ENCODE measurements at places on chromosomes 6 and 20. TPM values are rescaled to one million over a fixed set of nuclear protein-coding genes. Genes with fewer than 3 reads are reported as not detected.
A peak's percentile ranks its signal among the peaks of the same experiment; 100 is the strongest.

GRCh38 chr6:119467488-119468081 is 118.0 kb upstream of the MAN1A1 start:
- DNase-seq, result no peak

GRCh38 chr20:30963591-30963990 is 293.9 kb upstream of the DEFB115 start:
- DNase-seq, result no peak

DNA sequence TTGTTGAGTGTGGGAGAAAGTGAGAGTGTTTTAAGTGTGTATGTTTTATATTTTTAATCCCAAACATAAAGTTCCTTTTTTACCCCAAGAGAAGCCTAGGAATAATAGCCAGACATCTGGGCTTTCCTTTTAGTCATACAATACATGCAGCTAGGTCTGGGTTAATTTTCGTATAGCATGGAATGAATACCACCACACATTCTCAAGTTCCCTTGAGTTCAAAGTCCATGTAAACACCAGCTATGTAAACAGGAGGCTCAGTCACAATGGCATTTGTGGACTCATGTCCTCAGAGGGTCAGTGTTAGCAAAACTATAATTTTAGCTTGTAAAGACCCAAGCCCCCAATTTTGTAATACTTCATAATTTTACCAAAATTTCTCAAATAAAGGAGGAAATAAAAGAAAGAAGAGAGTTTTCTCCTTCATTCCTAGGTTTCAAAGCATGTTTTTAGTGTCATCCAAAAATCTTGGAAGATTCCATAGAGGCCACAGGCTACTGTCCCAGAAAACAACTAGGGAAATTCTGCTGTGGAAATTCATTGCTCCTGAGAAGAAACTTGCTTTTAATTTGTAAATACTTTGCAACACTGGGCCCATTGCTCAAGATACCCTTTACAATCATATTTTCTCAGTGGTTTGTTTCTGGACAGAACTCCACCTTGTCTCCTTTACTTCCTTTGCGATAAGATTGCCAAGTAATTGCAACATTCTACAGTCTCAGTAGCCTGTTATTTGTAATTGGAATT is 671.2 kb downstream of the COL12A1 start:
- DNase-seq, result peak; percentile 62

DNA sequence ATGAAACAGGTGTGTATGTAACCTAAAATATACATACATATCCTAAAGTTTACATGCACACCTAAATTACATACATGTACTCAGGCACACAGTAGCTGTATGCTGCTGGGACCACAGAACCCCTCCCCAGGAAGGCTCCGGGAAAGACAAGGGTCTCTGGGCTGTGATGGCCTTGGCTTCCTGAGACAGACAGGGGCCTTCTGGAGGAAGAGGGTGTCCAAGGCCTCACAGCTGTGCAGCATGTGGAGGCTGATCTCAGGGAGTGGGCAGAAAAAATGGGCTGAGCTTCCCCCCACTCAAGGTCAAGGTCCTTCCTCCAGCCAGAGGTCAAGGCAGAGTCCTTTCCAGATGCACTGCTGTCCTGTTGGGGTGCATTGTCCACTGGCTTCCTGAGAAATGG is 129.1 kb upstream of the THBS2 start:
- DNase-seq, result no peak

- no peak for DNase-seq
These were observed 48.4 kb downstream of the BMP5 start for GRCh38 chr6:55826941-55827340.

- no peak for DNase-seq
These were observed 5.4 kb downstream of the TGM3 start for GRCh38 chr20:2301164-2301622.

DNA sequence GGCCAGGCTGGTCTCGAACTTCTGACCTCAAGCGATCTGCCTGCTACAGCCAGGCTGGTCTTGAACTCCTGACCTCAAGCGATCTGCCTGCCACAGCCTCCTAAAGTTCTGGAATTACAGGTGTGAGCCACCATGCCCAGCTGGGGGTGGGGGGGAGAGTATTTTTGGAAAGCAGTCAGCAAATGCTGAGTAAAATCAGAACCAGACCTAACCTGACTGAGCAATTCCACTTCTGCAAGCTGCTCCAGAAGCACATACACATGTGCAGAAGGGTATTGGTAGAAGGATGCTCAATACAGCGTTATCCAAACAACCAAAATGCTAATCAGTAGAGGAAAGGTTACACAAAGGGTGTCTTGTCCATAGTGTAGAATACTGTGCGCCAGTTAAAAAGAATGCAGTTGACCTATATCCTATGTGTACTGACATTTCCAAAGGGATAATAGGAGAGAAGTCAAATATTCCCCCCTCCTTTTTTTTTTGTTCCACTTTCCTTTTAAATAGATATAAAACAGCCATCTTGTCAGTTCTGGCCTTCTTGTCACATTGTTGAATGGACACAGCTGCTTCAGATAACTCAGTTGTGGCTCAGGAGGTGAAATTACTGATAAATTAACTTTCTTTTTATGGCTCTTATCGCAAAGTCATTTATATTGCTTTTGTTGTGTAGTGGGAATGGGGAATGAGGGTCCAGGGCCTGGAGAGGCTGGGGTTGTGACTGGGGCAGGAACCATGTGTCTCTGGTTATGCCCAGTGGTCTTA is 74.6 kb downstream of the DTD1 start:
- DNase-seq, result no peak

- no peak for DNase-seq
These were observed 349.0 kb downstream of the PRL start for GRCh38 chr6:21947731-21948386.

The PAK5 gene
- 0.60 TPM for polyA plus RNA-seq

The IL17F gene
- 0.53 TPM for polyA plus RNA-seq

The KIF6 gene
- polyA plus RNA-seq, result 3.9 TPM

The ETV7 gene
- polyA plus RNA-seq, result not detected

The CD83 gene
- polyA plus RNA-seq, result 9.5 TPM
